HFFc6 (cell line): ENCODE measurements at places on chromosomes 3 and 15. TPM values are rescaled to one million over a fixed set of nuclear protein-coding genes. Genes with fewer than 3 reads are reported as not detected.

ITIH1 gene
- total RNA-seq: not detected in 3 replicates

SYNPR gene
- not detected in 3 replicates for total RNA-seq

CPLX3 gene
- total RNA-seq: 0.09 TPM in 1 of 3 replicates, not detected in the others

NAA50 gene
- total RNA-seq: 134 to 173 TPM (median 156 TPM) in 3 replicates

TUSC7 gene
- total RNA-seq: not detected in 3 replicates

FBLN2 gene
- total RNA-seq: 67.4 to 88.2 TPM (median 82.9 TPM) in 3 replicates

SEMA3G gene
- not detected in 3 replicates for total RNA-seq

PARP15 gene
- total RNA-seq: not detected in 3 replicates

WDR73 gene
- 20.5 to 24.4 TPM (median 23.0 TPM) in 3 replicates for total RNA-seq

DGKG gene
- total RNA-seq: 0.30 to 0.56 TPM (median 0.33 TPM) in 3 replicates

CATSPER2 gene
- 0.71 to 1.8 TPM (median 1.4 TPM) in 3 replicates for total RNA-seq

FBXO22 gene
- 47.5 and 49.2 TPM in 2 replicates for total RNA-seq

NUP210 gene
- total RNA-seq: 0.54 to 2.7 TPM (median 0.60 TPM) in 3 replicates

GRCh38 chr15:83283138-83283812 lies 1.2 kb downstream of the BNC1 start:
- DNase-seq: peak; percentile 36
- H3K4me1 ChIP-seq: peaks cover 78% of the 10 kb centered on the region
- H3K27me3 ChIP-seq: peaks cover 2% of the 10 kb centered on the region
- H3K4me3 ChIP-seq: peak overlapping the region; percentile 97
- peak overlapping the region; percentile 97 for H3K27ac ChIP-seq

DNA sequence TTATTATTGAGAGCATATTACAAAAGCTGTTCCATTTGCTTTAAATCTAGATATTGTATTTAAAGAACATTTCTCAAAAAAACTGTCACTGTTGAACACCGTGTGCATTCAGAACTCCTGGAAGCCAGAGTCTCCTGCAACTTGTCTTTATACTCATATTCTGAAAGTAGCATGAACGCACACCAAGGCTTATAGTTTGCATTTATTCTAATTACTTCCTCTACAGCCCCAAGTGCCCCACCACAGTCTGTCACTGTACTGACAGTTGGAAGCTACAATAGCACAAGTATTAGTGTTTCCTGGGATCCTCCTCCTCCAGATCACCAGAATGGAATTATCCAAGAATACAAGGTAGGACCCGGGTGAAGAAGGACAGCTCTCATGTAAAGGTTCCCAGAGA lies 537.4 kb downstream of the ROBO2 start:
- H3K36me3 ChIP-seq: no peaks in the 10 kb centered on the region
- H3K27me3 ChIP-seq: no peaks in the 10 kb centered on the region; the same call in 1 of the 2 replicates
- no peak overlapping the region for H3K4me3 ChIP-seq
- H3K4me1 ChIP-seq: no peaks in the 10 kb centered on the region

- no peak overlapping the region for H3K27ac ChIP-seq
- H3K27me3 ChIP-seq: peaks cover 11% of the 10 kb centered on the region
- peak; percentile 23 for DNase-seq
- no peaks in the 10 kb centered on the region for H3K36me3 ChIP-seq
Observed at GRCh38 chr3:8653800-8654408, 9.3 kb upstream of the SSUH2 start.

DNA sequence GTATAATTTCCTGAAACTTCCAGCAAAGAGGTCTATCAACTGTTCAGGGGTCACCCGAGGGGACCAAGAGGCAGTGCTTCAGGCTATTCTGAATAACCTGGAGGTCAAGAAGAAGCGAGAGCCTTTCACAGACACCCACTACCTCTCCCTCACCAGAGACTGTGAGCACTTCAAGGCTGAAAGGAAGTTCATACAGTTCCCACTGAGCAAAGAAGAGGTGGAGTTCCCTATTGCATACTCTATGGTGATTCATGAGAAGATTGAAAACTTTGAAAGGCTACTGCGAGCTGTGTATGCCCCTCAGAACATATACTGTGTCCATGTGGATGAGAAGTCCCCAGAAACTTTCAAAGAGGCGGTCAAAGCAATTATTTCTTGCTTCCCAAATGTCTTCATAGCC lies 6.8 kb downstream of the GCNT3 start:
- H3K36me3 ChIP-seq: no peaks in the 10 kb centered on the region
- 0 out of 2 replicates have a peak, but pooled peaks cover 8% of the 10 kb centered on the region for H3K4me1 ChIP-seq
- no peak overlapping the region for H3K4me3 ChIP-seq
- no peak overlapping the region for H3K27ac ChIP-seq
- H3K27me3 ChIP-seq: peaks cover 18% of the 10 kb centered on the region

- no peak for DNase-seq
- H3K27ac ChIP-seq: no peak overlapping the region
- H3K27me3 ChIP-seq: peaks cover 3% of the 10 kb centered on the region; the same call in 1 of the 2 replicates
- H3K36me3 ChIP-seq: peaks cover 4% of the 10 kb centered on the region; the same call in 1 of the 2 replicates
- no peaks in the 10 kb centered on the region for H3K4me1 ChIP-seq
- H3K4me3 ChIP-seq: no peak overlapping the region
Observed at GRCh38 chr3:137647179-137647578, 116.9 kb upstream of the SOX14 start.

DNA sequence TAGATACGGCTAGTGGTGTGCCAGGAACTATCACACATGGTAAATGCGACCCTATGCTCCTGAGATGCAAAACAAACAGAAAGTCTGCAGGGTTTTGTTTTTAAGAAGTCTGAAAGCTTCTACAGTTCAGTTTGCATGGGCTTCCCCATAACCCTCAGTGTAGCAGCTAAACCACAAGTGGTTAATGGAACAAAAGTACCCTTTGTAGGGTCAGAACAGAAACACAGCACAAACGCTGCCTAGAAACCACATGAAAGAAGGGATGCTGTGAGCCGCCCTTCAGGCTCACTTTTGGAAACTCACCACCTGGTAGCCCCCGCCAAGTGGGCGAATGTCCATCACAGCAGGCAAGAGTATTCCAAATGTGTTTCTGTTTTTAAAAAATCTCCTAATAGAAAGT lies 46.2 kb downstream of the CTDSPL start:
- peaks cover 2% of the 10 kb centered on the region; the same call in 1 of the 2 replicates for H3K27me3 ChIP-seq
- H3K4me1 ChIP-seq: peaks cover 41% of the 10 kb centered on the region
- no peak overlapping the region for H3K27ac ChIP-seq
- DNase-seq: no peak
- H3K36me3 ChIP-seq: peaks cover 7% of the 10 kb centered on the region
- no peak overlapping the region for H3K4me3 ChIP-seq

- DNase-seq: no peak
- H3K27ac ChIP-seq: no peak overlapping the region
- no peak overlapping the region for H3K4me3 ChIP-seq
Observed at GRCh38 chr15:101556273-101556672, 66.8 kb upstream of the PCSK6 start.

DNA sequence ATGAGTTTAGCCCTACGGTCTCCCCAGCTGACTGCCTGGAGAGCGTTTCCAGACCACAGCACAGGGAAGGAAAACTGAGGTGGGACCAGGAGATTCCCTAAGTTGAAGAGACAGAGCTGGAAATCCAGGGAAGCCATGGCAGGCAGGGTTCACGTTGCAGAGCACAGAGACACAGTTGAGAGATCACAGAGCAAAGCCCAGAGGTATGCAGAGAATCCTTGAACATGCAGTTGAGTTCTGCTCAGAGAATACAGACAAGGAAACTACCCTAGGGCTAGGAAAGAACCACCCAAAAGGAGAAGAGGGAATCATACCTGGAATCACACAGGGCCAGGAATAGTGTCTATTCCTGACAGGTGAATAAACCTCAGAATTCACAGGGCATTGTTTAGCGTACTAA lies 14.3 kb downstream of the SLC28A1 start:
- DNase-seq: no peak
- no peaks in the 10 kb centered on the region for H3K36me3 ChIP-seq
- peaks cover 7% of the 10 kb centered on the region; the same call in 1 of the 2 replicates for H3K4me1 ChIP-seq
- H3K27ac ChIP-seq: no peak overlapping the region

DNA sequence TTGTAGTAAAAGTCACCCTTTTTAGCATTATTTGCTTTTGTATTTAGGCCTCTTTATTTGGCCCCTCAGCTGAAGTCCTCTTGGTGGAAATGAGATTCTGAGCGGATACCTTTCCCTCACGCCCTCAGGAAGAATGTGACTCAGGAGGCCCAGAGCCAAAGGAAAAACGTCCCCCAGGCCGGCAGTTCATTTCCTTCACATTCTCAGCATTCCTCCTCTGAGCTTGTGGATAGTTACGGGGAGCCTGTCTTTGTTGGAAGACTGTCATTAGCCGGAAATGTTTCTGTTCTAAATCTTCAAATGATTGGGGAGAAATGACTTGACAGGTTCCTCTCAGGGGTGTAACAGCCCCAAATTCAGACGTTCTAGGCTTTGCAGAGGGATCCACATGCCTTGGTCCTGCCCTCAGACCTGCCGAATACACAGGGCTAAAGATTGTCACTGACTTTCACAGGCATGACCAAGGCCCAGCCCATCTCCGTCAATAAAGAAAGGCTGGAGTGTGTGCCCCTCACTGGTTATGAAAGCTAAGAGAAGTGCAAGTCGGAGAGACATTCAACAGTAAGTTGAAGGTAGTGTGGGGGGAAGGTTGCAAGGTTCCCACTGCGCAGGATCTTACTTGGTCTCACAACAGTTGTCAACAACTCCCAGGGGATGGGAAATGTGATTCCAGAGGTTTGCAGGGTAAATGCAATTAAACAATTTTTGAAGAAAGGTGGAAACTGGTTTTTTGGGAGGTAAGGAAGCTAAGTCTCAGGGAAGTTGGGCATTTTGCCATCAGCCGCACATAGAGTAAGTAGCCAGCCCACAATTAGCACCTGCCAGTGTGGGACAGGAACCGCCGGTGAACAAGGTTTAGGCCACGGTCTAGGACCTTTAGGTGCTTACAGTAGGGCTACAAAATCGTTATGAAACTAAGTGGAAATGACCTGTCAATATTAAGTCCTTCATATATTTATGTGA lies 39.7 kb upstream of the MYZAP start:
- DNase-seq: peak; percentile 67
- H3K4me3 ChIP-seq: peak overlapping the region; percentile 65
- H3K27me3 ChIP-seq: peaks cover 2% of the 10 kb centered on the region
- no peaks in the 10 kb centered on the region for H3K36me3 ChIP-seq
- H3K27ac ChIP-seq: peak overlapping the region; percentile 90

DNA sequence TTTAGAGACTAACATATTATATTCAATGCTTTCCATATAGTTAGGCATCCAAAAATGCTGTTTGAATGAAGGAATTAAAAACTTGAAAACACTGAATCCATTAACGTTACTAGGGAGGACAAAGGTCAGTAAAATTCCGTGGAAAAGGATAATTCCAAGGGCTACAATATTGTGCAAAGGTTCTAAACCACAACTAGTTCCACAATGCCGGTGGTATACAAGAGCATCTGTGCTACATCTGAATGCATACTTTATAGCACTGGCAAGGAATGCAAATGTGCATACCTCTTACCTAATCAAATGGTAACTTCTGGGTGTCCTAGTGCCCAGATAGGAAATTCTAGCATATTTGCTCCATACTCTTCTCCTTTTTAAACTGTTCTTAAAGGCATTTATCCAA lies 2.2 kb downstream of the ICE2 start:
- DNase-seq: peak; percentile 19
- peak overlapping the region; percentile 97 for H3K27ac ChIP-seq
- peak overlapping the region; percentile 98 for H3K4me3 ChIP-seq
- H3K27me3 ChIP-seq: peaks cover 4% of the 10 kb centered on the region
- peaks cover 44% of the 10 kb centered on the region for H3K4me1 ChIP-seq

GRCh38 chr3:13045904-13046568 lies 27.2 kb downstream of the IQSEC1 start:
- peaks cover 43% of the 10 kb centered on the region for H3K27me3 ChIP-seq
- H3K27ac ChIP-seq: no peak overlapping the region
- H3K4me3 ChIP-seq: no peak overlapping the region
- DNase-seq: no peak
- no peaks in the 10 kb centered on the region for H3K4me1 ChIP-seq

DNA sequence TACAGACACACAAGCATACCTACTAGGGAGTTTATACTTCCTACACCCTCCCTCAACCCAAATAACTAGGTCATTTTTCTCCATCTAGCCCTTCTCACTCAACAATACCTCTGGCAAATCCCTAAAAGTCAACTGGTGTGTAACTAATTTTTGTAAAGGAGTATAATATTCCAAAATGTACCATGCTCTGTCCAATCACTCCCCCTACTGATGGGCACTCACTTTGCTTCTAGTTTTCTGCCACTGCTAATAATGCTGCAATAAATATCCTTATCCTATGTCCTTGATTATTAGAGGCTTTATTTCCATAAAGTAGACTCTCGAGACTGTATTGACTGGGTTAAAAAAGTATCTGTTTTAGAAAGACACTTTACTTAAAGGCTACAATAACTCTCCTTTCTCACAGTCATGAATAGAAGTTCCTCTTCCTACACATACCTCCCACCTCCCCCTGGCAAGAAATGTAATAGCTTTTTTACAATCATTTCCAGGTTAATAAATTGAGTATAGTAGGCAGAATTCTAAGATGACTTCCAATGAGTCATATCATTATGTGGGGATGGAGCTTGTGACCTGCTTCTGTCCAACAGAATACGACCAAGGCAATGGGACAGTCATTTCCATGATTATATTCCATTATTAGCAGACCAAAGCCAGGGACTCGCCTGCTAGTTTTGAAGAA lies 30.0 kb downstream of the SHQ1 start:
- no peaks in the 10 kb centered on the region; the same call in 1 of the 2 replicates for H3K4me1 ChIP-seq
- H3K4me3 ChIP-seq: no peak overlapping the region
- peak; percentile 22 for DNase-seq
- H3K27me3 ChIP-seq: no peaks in the 10 kb centered on the region
- no peaks in the 10 kb centered on the region for H3K36me3 ChIP-seq

- H3K27me3 ChIP-seq: peaks cover 4% of the 10 kb centered on the region; the same call in 1 of the 2 replicates
- no peak for DNase-seq
- peak overlapping the region; percentile 96 for H3K27ac ChIP-seq
- H3K36me3 ChIP-seq: peaks cover 13% of the 10 kb centered on the region
Observed at GRCh38 chr15:52093167-52093538, 19.4 kb downstream of the BCL2L10 start.

DNA sequence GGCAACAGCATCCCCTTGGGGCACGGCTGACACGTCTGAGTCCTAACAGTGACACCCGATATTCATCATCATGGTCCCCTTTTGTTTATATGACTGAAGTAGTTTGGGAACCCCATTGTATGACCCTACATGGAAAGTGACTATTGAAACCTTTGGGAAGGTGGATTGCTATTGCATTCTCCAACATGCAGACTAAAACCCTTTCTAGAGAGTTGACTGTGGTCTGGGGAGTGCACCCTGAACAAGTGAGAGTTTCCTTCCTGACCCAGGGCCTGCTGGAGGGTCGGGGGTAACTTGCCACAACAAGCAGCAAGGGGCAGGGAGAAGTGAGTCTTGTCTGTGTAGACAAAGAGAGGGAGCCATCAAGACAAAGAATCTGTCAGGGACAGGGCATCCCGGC lies 54.4 kb downstream of the ISG20 start:
- no peak for DNase-seq
- H3K27me3 ChIP-seq: peaks cover 28% of the 10 kb centered on the region
- no peak overlapping the region for H3K4me3 ChIP-seq
- no peak overlapping the region for H3K27ac ChIP-seq
- peaks cover 39% of the 10 kb centered on the region for H3K4me1 ChIP-seq

DNA sequence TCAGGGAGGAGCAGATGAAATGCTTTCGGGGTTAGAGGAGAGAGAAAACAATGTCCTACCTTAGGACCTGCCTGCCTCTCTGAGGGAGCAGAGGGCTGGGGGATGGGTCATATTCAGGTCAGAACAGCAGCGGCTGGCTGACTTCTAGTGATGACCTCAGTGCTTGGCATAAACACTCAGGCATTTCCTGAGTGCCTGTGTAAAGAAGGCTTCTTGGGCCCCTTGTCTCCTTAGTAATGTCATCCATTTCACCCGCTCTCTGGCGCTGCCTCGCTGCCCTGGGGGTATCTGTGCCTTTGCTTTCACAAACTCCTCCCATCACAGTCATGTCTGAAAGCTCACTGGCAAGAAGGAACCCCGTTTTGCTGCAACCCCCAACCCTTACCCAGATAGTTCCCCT lies 82.9 kb upstream of the GSK3B start:
- H3K27me3 ChIP-seq: no peaks in the 10 kb centered on the region; the same call in 1 of the 2 replicates
- peak overlapping the region; percentile 82 for H3K4me3 ChIP-seq
- H3K27ac ChIP-seq: peak overlapping the region; percentile 95
- peaks cover 10% of the 10 kb centered on the region for H3K36me3 ChIP-seq
